ENCODE measurements at places on chromosomes 1 and 21. TPM values are rescaled to one million over a fixed set of nuclear protein-coding genes. Genes with fewer than 3 reads are reported as not detected.

DNA sequence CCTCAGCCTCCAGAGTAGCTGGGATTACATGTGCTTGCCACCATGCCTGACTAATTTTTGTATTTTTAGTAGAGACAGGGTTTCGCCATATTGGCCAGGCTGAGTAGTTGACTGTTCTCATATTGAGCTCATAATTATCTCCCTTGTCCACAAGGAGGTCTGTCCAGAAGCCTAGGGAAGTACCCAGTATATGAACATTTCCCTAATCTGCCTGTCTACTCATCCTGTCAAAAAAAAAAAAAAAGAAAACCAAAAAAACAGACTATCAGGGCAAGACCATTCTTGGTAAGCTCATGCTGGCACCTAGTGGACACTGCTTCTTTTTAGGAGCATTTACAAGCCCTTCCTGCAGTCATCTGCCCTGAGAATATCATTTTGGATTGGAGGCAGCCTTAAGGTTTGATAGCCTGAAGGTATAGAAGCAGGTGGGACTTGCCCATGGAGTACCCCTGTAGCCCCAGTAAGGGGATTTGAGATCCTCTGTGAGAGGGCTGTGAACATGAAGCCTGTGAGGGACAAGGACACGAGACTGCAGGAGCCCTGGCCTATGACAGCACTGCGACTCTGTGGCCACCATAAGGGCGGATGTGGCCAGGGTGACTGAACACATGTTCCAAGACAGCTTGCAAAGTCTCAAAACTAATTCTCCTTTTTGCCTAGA is 10.8 kb upstream of the DUSP12 start:
- DNase-seq: no peak

DNA sequence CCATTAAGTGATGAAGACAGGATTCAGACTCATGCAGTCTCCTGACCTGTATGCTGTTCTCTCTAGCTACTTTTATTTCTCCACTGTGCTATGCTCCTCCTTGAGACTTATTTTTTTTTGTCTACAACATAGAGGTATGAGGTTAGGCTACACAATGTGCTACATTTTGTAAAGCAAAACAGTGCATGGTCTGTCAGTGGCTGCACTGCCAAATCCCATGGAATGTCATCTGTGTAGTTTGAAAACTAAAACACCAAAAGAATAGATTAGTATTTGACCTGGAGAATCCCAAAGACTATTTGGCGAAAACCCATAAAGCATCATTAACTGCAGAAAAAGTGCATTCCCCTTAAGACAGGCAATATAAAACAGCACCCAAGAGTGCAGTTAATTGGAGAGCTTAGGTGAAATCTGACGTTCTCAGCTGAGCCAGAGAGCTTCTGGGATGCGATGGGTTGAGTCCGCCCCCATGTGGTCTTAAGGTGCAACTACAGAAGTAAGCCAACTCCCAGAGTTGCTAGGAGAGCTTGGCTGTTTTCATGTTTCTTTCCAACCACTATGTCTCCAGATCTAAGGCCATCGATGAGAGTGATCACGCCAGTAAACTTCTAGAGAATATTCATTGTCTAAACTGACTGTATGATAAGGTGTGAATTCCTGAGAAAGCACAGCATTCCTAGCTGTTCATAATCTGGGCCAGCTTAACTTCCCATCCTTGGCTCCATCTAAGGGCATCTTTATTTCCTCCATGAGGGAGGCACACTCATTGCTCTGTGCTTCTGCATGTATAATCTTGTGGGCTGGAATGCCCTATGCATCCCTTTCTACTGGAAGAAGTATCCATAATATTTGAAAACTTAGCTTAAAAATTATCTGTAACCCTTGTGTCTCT is 20.7 kb upstream of the CYP2J2 start:
- peak; percentile 38 for DNase-seq

Gene CREG1
- 20.7 TPM for total RNA-seq

DNA sequence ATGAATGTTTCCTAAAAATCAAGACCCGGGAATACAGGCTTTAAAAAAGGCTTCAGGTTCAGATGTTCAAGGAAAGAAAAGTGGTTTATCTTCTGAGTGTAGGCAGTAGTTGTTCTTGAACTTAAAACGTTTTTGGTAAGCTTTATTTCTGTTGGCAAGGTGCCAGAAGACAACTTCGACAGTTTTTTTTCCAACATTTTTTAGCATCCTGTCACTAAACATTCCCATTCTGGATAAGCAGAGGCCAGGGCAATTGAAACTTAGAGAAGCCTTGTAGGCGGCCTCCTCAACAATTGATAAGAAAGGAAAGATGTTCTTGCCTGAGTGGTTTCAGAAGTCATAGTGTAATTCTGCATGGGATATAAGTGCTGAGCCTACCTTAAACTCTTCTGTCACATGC is 66.7 kb downstream of the PATJ start:
- DNase-seq: no peak

DNA sequence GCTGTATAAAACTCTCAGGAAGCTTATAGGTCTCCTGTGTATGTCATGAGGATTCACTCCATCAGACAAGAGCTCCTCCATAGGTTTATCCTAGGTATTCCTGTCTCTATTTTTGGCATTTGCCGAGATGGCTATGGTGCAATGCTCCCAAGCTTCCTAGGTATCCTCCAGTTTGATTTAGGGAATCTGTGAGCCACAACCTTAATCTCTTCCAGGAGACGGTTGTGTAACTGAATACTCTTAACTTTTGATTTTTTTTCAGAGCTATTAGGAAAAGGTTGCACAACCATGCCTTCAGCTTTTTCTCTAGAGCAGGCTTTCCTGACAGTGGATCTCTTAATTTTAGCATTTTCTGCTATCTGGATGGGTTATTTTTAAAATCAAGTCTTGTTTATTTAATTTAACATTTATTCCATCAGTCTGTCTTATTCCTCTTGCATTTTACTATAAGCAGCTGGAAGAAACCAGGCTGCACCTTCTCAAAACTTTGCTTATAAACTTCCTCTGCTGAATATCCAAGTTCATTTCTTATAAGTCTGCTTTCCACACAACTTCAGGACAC is 69.4 kb upstream of the BACE2 start:
- DNase-seq: no peak

DNA sequence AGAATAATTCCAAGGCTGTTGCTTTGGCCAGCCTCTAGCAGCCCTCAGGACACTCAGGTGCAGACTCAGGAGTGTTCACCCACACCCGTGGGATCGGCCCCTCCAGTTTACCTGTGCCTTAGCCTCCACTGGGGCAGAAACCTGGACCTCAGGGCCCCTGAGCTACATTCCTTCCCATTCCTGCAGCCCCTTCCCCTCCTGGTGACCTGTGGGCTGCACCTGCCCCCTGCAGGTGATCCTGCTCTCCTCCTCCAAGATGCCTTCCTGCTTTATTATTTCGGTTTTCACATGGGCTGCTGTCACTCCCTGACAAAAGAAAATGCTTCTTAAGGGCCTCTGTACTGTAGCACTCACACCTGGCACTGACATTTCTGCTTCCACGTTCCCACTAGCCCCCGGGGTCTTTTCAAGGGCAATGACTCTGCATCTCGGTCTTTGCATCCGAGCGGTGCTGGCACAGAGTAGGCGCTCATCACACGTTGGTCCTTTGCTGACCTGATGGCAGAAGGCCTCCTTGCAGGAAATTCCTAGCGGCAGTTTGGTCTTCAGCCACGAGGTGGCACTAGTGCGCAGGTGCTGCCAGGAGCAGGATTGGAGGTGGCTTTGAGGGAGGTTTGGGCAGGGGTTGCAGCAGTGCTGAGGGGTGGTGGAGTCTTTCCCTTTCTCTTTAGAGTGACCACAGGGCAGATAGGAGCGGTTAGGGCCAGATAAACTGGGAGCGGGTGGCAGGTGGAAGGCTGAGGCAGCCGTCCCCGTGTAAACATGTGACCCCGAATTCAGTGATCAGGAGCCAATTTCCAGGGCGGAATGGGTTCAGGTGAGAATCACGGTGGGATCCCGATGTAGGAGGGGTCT is 25.3 kb upstream of the ETV3 start:
- peak; percentile 77 for DNase-seq

Gene PKN2
- total RNA-seq: 22.8 TPM

Gene SYPL2
- 1.1 TPM for total RNA-seq

DNA sequence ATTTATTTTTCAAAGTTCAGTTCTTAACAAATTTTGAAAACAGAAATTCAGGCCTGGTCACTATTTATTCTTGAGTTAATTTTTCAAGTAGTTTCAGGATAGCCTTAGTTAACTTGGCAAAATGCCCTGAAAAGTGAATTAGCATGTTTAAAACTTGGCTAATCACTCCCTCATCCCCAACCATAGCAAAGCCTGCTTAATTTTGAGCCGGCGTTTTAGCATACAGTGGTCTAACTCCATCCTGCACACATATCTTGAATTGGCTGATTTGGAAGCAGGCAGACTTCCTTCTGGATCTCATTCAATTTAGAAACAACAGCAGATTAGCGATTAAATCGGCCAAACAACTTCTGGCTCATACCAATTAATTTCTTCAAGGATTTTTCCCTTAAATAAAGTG is 439.2 kb downstream of the PTBP2 start:
- DNase-seq: no peak

GRCh38 chr1:21857142-21857839 is 45.2 kb downstream of the LDLRAD2 start:
- no peak for DNase-seq

DNA sequence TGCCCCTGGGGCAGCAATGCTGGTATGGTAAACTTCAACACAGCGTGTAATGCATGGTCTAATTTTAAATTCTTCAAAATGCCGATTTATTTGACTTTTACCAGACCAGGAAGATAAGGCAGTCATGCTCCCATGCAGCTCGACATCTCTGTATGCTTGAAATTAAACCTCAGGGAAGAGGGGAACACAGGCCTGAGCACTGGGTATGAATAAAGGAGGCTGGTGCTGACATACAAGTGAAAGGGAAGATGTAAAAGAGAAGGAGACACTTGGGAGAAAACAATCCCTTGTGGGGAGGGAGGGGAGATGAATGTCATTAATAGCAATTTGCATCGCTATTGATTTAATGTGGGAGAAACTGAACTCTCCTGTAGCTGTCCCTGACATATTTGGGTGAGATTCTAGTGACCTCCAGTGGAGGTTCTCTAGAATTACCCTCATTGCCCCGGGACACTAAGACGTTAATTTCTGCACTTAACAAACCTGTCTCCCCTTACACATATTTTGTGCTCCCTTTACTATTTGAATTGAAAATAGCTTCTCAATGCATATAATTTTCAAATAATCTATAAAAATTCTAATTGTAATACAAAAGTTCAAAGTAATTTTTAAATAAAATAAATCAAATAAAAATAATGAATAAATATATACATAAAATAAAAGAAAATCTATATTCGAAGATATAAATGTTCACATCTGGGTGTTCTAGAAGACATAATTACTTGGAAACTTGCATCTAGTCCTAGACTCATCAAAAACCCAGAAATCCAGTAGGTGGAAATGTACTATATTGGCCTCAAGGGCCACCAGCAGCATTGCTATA is 283.1 kb downstream of the LMX1A start:
- DNase-seq: peak; percentile 57

GRCh38 chr1:195026792-195027191 is 1581.4 kb downstream of the KCNT2 start:
- DNase-seq: no peak

DNA sequence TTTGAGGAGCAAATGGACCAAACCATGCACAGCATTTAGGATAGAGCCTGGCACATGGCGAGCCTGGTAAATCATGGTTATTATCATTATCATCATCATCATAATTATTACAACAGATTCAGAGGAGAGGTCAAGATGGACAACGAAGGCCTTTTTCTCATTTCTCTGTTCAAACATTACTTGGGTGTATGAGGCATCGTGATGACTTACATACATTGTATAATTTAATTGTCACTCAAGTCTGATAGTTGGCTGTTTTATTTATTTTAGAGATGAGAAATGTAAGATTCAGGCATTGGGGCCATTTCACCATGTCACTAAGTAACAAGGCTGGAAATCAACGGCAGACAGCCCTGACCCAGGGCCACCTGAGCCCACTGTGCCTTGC is 68.1 kb downstream of the SLC35F3 start:
- no peak for DNase-seq

DNA sequence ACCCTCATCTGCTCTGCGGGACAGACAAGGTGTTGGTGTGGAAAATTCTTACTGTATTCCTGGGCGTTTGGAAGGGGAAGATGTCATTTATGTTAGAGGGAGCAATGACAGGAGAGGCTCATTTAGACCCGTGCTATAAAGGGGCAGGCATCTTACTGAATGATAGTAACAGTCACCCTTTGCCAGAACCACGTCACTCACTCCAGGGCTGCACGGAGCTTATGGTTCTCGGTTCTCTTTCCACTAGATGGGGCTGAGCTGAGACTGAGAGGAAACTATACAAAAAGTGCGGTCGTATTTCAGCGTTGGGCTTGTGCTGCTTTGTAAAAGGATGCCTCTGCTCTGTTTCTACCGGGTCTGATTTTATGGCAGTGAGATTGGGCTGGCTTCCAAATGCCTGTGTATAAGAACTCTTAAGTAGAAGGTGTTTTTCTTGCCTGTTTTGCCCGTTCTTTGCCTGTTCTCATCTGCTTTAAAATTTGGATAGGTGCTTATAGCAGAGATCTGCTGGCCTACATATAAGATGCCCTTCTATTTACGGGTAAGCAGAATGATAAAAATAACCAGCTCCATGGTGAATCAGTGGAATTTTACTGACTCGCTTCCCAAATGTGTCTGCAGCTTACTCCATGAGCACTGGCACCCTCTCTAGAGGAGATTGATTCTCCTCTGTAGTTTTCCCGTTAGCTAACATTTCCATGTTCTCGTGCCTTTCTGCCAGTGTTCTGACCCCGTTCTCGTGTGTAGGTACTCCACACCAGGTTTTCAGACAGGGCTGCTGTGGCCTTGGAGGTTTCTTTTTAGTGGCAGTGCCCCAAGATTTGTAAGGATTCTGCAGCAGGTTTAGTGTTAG is 55.9 kb downstream of the MRPS6 start:
- no peak for DNase-seq

DNA sequence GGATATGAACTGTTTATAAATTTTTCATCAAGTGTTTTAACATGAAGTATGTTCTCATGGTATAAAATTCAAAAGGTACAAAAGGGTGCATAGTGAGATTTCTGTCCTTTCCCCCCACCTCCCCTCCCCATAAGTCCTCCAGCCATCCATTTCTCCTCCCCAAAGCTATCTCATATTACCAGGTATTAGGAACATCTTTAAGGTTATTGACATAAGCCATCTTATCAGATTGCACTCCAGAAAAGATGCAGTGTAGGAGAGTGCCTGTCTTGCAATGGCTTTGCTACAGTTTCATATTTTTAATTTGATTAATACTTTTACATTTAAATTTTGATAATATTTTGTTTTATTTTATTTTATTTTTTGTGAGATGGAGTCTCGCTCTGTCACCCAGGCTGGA is 13.5 kb upstream of the HPCAL4 start:
- DNase-seq: no peak

DNA sequence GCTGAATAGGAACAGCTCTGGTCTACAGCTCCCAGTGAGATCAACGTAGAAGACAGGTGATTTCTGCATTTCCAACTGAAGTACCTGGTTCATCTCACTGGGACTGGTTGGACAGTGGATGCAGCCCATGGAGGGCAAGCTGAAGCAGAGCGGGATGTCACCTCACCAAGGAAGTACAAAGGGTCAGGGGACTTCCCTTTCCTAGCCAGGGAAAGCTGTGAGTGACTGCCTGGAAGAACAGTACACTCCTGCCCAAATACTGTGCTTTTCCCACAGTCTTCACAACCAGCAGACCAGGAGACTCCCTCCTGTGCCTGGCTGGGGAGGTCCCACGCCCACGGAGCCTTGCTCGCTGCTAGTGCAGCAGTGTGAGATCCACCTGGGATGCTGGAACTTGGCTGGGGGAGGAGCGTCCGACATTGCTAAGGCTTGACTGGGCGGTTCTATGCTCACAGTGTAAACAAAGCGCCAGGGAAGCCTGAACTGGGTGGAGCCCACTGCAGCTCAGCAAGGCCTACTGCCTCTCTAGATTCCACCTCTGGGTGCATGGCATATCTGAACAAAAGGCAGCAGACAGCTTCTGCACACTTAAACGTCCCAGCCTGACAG is 14.7 kb downstream of the CR1L start:
- no peak for DNase-seq
